ENCODE measurements at places on chromosomes 2 and 18. TPM values are rescaled to one million over a fixed set of nuclear protein-coding genes. Genes with fewer than 3 reads are reported as not detected.

The SNRNP27 gene
- 8.2 TPM for total RNA-seq

The MAIP1 gene
- 14.9 TPM for total RNA-seq

The CERKL gene
- 1.5 TPM for total RNA-seq

The EFHD1 gene
- total RNA-seq: 50.3 TPM

The ST6GAL2 gene
- total RNA-seq: 64.2 TPM

The CDK15 gene
- not detected for total RNA-seq

The DOK6 gene
- total RNA-seq: 1.6 TPM

The MAPRE3 gene
- total RNA-seq: 4.4 TPM

The CYRIA gene
- 4.4 TPM for total RNA-seq

The SCN1A gene
- total RNA-seq: not detected

The RBM45 gene
- 5.1 TPM for total RNA-seq

The ASTL gene
- total RNA-seq: not detected

The PROC gene
- total RNA-seq: not detected

The ALLC gene
- not detected for total RNA-seq

The GRP gene
- not detected for total RNA-seq

DNA sequence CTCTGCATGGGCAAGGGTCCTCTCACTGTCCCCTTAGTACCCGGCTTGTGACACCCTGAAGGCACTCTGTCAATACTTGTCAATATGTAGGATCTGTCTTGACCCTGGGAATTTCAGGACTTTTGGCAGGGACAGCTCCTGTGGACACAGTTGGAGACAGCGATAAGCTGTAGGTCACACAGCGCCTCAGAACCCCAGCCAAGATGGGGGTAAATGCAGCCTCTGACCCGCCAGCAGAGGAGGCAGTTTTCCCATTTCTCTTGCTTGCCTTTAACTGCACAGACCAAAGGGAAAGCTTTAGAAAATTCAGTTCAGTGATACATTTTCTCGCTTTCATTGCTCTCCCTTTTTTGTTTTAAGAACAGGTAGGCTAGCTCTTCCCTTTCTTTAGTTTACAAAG, 54.8 kb upstream of the KLHL29 start:
- no peak for DNase-seq

- DNase-seq: no peak
These were observed 27.1 kb upstream of the TFPI start for GRCh38 chr2:187581125-187581896.

DNA sequence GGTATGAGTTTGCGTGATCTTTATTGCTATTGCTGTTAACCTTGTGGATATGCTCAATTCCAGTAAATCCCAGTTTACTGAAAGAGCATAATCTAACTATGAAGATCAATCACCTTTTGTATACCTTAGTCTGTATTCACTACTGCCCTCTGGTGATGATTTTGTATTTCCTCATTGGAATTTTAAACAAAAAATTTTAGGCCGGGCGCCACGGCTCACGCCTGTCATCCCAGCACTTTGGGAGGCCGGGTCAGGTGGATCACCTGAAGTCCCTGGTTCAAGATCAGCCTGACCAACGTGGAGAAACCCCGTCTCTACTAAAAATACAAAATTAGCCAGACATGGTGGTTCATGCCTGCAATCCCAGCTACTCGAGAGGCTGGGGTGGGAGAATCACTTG, 5.1 kb downstream of the COMMD1 start:
- no peak for DNase-seq

DNA sequence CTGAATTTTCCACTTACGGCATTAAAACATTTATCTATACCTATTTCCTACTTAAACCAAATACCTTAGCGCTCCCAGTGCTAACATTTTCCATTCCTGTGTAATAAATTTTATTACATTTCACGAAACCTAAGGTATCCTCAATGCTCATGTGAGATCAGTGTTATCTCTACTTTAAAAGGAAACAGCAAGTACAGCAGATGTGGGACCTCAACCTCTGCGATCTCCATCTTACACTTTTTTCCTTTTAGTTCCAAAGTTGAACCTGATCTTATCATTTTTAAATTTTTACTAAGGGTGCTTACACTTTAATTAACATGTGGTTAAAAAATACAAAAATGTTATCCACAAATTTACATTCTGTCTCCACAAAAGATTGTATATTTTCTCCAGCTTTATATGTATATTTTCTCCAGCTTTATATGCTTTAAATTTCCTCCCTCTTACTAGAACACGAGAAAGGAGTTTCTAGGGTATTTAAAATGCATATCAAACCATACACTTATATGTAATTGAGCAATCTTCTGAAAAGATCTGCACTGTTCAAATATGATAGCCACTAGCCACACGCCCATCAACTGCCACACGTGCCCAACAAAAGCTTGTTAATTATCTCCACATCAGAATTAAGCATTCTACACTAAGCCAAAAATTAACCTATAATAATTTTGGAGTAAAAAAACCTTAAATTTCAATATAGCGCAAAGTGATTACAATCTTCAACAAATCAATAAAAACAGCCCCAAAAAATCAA, 38.1 kb downstream of the MBOAT2 start:
- no peak for DNase-seq

DNA sequence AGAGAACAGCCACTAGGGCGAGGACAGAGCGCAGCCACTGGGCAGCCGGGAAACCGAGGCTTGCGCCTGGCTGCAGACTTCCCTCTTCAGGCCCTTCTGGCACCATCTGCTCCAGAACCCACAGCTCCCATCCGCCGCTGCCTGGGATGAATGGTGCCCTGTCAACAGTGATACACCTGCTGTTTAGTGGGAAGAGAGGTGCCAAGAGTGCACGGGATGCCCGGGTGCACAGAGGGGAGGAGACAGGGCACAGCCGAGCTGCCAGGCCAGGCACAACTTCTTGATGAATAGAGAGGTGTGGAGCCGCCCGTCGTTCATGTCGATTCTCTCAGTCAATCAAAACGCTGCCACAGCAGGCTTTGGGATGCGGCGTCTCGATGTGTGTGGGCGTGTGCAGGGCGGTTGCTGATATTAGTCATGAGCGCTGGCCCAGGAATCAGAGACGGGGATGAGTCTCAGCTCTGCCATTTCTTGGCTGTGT, 39.5 kb downstream of the RRM2 start:
- DNase-seq: peak; percentile 38

DNA sequence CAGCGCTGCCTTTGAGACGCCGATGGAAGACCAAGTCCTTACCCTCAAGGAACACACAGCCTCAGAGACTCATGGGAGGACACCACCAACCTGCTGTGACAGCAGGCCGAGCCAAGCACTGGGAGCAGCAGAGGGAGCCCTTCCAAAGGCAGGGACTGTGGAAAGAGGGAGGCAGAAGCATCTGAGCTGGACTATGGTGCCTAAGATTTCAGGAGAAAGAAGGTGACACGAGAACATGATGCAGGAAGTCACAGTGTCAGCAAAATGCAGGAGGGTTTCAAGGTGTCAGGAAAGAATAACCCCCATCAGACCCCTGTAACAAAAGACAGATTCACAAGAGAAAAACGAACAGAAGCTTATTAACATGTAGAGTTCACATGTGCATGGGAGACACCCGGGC, 24.2 kb upstream of the COX7A2L start:
- no peak for DNase-seq

DNA sequence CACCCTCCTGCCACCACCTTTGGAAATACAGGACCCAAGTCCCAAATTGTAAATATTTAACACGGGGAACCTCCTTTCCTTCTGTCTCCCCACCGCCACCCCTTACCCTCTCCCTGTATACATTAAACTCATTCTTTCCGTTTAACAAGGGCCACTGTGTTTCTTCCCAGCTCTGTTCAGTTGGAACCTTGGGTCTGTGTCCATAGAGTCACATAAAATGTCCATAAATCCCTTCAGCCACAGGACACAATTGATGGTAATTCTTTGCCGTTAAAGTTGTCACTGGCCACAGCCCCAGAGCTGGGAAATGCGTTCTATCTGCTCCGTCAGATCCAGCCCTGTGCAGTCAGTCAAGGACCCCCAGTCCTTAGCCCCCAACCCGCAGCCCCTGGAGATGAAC, 49.9 kb upstream of the FZD7 start:
- no peak for DNase-seq

GRCh38 chr2:121408641-121409040, 122.0 kb upstream of the RNU4ATAC start:
- no peak for DNase-seq

DNA sequence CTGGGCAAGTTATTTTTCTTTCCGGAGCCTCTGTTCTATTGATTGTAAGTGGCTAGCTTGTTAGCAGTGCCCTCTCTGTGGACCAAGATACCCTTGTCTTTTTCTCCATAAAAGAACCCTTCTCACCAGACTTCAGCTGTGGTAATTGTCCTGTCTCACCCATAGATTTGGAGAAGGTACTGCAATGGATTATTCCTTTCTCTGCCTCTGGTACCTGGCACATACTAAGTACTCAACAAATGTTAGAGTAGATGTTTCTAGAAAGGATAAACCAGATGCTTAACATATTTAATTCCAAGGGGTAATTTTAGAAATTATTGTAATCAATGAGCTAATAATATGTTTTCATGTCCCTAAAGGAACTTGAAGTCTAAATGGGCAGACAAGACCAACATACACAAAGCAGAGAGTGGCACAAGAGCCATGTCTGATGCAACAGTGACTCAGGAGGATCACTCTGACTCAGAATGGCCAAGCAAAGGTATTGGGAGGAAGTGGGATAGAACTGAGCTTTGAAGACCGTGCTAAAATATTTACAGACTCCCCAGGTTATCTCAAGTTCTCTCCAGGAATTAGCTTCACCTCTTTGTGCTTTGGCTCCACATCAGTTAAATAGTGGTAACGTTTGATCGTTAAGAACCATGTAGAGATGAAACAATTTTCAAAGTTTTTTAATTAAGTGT, 129.7 kb upstream of the OSR1 start:
- DNase-seq: no peak

DNA sequence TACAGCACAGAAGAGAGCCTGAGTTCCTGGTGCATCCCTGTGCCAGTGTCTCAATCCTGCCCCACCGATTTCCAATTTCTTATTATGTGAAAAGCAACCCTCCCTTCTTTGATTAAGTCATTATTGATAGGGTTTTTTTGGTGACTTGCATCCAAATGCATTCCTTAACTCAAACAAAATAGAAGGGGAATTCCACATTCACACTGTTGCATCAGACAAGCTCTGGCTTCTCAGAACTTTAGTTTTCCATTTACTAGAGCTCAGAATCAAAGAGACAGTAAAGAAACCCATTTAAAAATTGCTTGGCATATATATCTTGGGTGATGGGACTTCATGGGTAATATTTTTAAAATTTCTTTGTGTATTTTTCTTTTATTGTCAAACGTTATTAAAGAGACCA, 13.8 kb upstream of the TMEM200C start:
- no peak for DNase-seq

GRCh38 chr2:238803996-238804870, 43.7 kb upstream of the TWIST2 start:
- no peak for DNase-seq

- no peak for DNase-seq
These were observed 101.2 kb downstream of the DGKD start for GRCh38 chr2:233455491-233455890.

DNA sequence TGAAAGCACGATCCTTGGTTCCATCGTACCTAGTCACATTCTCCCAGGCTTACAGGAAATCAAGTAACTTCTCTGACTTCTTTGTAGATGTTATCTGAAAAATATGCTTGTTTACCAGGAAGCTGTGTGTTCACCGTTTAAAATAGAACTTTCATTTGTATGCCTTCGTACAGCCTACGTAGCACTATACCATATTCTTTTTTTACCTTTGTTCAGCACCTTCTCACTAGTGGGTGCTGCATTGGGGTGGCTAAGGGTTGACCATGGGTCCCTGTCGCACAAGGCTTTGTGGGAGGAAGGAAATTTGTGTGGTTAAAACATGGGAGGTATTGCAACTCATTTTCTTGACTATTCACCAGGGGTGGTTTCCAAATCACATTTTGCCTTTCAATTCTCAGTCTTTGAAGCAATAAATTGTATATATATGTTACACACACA, 16.6 kb downstream of the MALT1 start:
- no peak for DNase-seq

DNA sequence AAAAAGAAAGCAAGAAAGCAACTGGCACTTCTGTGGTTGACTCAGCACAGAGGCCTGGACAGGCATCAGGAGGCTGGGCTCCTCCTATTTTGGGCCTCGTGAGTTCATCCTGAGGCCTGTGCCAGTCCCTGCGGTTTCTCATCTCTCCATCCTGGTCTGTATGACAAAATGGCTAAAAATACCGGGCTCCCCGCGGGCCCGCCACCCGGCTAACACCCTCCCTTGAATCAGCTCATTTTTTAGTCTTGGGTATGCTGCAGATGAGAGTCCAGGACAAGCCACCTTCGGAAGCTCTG, 62.3 kb upstream of the YWHAQ start:
- DNase-seq: peak; percentile 68

DNA sequence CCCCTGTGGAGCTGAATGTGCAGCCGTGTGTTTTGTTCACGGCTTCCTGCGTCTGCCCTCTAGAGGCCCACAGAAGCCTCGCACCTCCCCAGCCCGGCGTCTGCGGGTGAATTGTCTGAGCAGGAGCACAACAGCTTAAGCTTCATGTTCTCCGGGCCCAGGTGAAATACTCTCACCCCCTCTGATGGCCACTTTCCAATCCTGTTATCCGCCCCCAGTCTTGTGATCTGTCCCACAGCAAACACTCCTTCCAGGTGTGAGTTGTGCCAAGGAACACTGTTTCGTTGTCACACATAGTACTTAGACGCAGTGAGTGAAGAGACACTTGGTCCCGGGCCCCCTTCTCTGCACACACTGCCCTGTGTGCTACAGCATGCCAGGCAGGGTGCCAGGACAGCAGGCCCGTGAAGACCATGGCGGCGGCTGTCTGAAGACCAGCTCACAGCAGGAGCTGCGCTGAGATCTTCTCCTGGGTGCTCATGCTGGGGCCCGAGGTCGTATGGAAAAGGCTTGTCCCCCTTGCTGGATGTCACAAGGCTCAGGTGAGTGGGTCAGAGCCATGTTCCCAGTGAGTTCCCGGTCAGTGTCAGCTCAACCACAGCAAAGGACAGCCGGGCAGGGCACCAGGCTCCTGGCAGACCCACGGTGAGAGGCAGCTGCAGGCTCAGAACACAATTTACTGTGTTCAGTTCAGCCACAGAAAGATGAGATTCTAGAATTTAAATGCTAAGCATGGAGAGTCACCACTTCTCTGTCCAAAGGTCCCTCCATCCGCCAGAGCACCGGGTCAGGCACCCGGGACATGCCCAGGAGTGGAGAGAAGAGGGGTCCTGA, 6.8 kb upstream of the PXDN start:
- DNase-seq: peak; percentile 78

DNA sequence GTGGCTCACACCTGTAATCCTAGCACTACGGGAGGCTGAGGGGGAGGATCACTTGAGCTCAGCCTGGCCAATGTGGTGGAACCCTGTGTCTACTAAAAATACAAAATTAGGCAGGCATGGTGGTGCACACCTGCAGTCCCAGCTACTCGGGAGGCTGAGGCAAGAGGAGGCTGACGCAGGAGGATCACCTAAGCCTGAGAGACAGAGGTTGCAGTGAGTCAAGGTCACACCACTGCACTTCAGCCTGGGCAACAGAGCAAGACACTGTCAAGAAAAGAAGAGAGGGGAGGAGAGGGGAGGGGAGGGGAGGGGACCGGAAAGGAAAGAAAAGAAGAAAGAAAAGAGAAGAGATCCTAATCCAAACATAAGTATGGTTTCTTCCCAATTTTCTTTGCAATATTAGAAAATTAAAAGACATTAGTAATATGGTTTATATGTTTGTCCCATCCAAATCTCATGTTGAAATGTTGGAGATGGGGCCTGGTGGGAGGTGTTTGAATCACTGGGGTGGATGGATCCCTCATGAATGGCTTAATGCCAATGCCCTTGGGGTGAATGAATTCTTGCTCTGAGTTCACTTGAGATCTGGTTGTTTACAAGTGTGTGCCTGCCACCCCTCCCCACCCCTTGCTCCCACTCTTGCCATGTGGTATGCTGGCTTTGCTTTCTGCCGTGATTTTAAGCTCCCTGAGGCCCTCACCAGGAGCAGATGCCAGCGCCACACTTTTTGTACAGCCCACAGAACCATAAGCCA, 50.7 kb downstream of the TRIP12 start:
- no peak for DNase-seq

All from uterus (tissue), 4 donors.